ENCODE measurements at places on chromosomes 3 and 15.

- no peak for DNase-seq
These were observed 46.4 kb downstream of the SH3BP5 start for GRCh38 chr3:15286022-15286421.

DNA sequence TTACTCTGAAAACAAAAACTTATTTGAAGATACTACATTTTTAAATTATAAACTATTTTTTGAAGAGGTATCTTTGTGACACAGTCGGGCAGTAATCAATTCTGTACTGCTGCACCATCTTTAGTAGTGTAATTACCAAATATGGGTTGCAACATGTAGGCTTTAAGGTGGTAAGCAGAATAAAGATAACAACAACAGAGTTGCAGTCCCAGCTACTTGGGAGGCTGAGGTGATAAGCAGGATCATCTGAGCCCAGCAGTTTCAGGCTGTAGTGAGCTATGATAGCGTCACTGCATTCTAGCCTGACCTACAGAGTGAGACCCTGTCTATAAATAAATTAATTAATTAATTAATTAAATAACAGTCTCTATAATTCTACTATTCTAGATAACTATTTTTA, 6.0 kb downstream of the PLOD2 start:
- no peak for DNase-seq

DNA sequence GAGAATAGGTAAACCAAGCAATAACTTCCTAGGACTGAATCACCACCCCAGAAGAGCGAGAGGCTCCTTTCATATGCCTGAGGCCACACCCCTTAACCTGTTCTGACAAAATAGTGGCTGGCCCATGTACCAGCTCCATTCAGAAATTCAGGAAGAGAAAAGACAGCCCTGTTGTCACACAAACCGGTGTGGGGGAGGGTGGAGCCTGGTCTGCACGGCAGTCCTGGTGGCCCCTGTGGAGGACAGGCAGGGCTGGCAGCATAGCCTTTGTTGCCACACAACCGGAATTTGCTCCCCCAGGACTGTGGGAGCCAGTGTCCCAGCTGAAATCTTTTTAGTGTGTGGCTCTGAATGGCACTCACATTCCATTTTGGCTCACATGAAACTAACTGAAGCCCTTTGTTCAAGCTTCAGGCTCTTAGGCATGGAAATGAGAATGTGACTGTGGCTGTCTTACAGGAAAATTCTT, 23.8 kb downstream of the RLBP1 start:
- DNase-seq: peak; percentile 31

DNA sequence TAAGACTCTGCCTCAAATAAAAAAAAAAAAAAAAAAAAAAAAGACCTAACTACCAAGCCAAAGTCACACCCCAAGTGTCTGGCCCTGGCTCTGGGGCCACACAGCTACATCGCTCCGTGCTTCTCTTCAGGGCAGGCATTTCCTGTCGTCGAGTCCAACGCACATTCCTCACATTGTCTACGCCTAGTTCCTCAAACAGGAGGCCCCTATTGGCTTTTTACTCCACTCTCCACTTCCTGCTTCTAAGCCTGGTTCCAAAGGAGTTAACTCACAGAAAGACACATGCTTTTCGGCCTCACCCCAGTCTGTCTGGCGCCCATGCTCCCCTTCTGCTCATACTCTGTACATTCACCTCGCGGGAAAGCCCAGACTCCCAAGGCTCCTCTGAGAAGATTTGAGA, 28.8 kb downstream of the KNG1 start:
- DNase-seq: no peak

- DNase-seq: no peak
These were observed 4.3 kb upstream of the MRPS25 start for GRCh38 chr3:15069441-15069840.

- no peak for DNase-seq
These were observed 675.1 kb downstream of the NLGN1 start for GRCh38 chr3:174072675-174073074.

- no peak for DNase-seq
These were observed 41.2 kb downstream of the GRK7 start for GRCh38 chr3:141804447-141804777.

- no peak for DNase-seq
These were observed 26.0 kb downstream of the TARS3 start for GRCh38 chr15:101698314-101698713.
